Trophoblast cell (in vitro differentiated cells and primary cell): ENCODE measurements at places on chromosomes 11 and 22.

- DNase-seq, result peak; percentile 85
- H3K27ac ChIP-seq, result no peak overlapping the region
- H3K36me3 ChIP-seq, result peaks cover 9% of the 10 kb centered on the region
- no peak overlapping the region for H3K4me3 ChIP-seq
- no peaks in the 10 kb centered on the region for H3K27me3 ChIP-seq
- H3K4me1 ChIP-seq, result peaks cover 3% of the 10 kb centered on the region
Observed at GRCh38 chr22:20456064-20456721, 18.6 kb upstream of the SCARF2 start.

GRCh38 chr22:41417622-41418390 is 28.8 kb downstream of the TOB2 start:
- H3K4me3 ChIP-seq, result no peak overlapping the region
- H3K4me1 ChIP-seq, result peaks cover 9% of the 10 kb centered on the region
- no peak for DNase-seq
- H3K27ac ChIP-seq, result no peak overlapping the region
- no peaks in the 10 kb centered on the region for H3K36me3 ChIP-seq

DNA sequence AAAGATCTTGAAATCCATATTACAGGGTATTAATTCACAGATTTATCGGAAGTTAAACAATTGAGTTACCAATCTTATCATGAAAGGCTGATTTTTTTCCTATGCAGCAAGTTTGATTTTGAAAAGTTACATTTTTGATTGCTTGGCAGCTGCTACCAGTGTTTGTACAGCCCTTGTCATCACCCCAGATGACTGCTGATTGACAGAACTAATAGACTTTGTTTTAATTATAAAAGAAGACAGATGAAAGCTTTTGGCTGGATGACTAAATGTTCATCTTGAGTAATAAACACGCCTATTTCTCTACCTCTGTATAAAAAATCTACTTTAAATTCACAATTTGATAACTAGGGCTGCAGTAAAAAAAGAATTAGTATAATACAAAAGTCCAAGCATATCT is 259.7 kb downstream of the TTC28 start:
- H3K27me3 ChIP-seq, result no peaks in the 10 kb centered on the region
- no peak for DNase-seq
- no peaks in the 10 kb centered on the region for H3K36me3 ChIP-seq
- H3K4me3 ChIP-seq, result no peak overlapping the region
- H3K4me1 ChIP-seq, result no peaks in the 10 kb centered on the region
- H3K27ac ChIP-seq, result no peak overlapping the region

GRCh38 chr11:48081151-48082010 is 101.0 kb downstream of the PTPRJ start:
- peak; percentile 18 for DNase-seq
- no peaks in the 10 kb centered on the region for H3K36me3 ChIP-seq
- H3K27me3 ChIP-seq, result no peaks in the 10 kb centered on the region
- H3K27ac ChIP-seq, result no peak overlapping the region

DNA sequence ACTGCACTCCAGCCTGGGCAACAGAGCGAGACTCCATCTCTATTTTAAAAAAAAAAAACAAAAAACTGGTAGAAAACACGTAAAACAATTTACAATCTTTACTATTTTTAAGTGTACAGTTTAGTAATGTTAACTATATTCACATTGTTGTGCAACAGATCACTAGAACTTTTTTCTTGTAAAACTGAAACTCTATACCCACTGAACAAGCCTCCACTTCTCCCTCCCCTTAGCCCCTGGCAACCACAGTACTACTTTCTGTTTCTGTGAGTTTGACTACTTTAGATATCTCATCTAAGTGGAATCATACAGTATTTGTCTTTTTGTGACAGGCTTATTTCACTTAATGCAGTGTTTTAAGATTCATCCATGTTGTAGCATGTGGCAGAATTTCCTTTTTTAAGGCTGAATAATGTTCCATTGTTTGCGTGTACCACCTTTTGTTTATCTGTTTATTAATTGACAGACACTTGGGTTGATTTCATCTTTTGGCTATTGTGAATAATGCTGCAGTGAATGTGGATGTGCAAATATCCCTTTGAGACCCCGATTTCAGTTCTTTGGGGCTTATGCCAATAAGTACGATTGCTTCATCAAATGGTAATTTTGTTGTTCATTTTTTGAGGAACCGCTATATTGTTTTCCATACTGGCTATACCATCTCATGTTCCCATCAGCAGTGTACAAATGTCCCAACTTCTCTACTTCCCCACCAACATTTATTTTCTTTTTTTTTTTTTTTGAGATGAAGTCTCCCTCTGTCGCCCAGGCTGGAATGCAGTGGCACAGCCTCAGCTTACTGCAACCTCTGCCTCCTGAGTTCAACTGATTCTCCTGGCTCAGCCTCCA is 11.0 kb downstream of the DDB2 start:
- H3K27me3 ChIP-seq, result no peaks in the 10 kb centered on the region
- H3K27ac ChIP-seq, result no peak overlapping the region
- no peaks in the 10 kb centered on the region for H3K36me3 ChIP-seq
- DNase-seq, result no peak

DNA sequence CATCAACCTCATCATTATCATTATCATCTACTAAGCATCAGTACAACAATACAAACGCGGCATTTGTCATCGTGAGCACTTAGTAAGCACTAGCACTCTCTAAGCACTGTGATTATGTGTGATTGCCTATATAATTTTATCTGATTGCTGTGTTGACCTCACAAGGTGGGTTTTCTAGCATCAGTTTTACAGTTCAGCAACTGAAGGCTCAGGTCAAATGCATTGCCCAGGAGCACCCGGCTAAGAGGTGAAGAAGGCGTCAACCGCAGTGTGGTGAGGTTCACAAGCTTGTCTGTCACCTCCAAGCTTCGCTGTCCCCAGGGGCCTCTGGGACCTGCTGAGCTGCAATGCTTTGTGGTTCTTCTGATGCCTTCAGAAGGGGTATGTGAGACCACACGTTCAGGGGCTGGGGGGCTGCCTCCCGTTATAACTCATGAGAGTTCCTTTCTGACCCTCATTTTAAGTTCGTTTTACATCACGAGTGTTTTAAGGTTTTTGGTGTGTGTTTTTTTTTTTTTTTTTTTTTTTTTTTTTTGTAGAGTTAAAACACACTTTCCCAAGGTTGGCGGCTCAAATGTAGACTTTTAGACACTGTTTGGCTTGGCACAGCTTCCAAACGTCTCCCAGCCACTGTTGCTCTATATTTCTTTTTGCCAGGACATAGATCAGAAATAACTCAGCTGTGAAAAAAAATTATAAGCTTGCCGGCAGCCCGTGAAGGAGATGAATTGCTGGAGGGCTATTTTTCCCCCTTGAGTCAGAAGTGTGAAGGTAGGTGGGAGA is 33.8 kb upstream of the SCUBE1 start:
- no peaks in the 10 kb centered on the region for H3K36me3 ChIP-seq
- H3K4me3 ChIP-seq, result no peak overlapping the region
- H3K4me1 ChIP-seq, result no peaks in the 10 kb centered on the region
- no peaks in the 10 kb centered on the region for H3K27me3 ChIP-seq
- no peak overlapping the region for H3K27ac ChIP-seq
- DNase-seq, result no peak

DNA sequence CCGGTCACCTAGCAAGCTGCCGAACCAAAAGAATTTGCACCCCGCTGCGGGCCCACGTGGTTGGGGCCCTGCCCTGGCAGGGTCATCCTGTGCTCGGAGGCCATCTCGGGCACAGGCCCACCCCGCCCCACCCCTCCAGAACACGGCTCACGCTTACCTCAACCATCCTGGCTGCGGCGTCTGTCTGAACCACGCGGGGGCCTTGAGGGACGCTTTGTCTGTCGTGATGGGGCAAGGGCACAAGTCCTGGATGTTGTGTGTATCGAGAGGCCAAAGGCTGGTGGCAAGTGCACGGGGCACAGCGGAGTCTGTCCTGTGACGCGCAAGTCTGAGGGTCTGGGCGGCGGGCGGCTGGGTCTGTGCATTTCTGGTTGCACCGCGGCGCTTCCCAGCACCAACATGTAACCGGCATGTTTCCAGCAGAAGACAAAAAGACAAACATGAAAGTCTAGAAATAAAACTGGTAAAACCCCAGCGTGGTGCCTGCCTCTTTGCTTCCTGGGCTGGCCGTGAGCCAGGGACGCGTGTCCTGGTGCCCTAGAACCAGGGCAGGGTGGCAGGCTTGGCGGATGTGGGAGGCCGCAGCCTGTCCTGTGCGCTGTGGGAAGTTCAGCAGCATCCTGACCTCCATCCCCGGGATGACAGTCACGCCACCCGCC is 13.2 kb downstream of the CCND1 start:
- H3K27ac ChIP-seq, result no peak overlapping the region
- peaks cover 14% of the 10 kb centered on the region for H3K4me1 ChIP-seq
- H3K27me3 ChIP-seq, result no peaks in the 10 kb centered on the region
